ENCODE measurements at places on chromosomes 5 and 9. TPM values are rescaled to one million over a fixed set of nuclear protein-coding genes. Genes with fewer than 3 reads are reported as not detected.
A peak's percentile ranks its signal among the peaks of the same experiment; 100 is the strongest.

- peak; percentile 86 for DNase-seq
Observed at GRCh38 chr5:124806373-124807077, 60.1 kb upstream of the ZNF608 start.

GRCh38 chr5:90983148-90983547 lies 400.0 kb downstream of the ARRDC3 start:
- no peak for DNase-seq

DNA sequence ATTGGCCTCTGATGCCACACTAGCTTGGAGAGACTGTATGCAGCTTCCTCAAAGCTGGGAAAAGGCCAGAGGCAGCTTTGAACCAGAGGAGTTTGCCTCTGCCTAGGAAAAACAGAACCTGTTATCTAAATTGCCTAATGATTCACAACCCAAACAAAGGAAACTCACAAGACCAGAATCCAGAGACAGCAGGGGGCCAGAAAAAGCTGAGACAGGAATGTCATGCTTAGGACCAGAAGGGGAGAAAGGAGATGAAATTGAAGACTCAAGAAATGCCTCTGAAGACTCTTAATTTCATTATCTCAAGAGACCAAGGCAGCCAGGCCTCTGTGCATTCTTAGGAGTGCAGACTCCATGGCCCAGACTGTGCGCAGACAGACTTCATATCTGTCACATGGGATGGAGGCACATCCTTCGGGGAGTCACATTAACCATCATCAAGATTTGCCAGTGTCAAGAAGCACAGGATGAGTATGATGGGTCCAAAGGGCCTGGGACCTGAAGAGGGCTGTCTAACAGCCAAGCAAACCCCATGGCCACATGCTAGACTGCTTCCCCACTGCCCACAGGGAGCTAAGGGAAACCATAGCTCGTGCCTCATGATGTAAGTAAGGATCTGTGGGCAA lies 57.3 kb downstream of the ARSB start:
- no peak for DNase-seq

- no peak for DNase-seq
Observed at GRCh38 chr9:95316794-95317118, 753 bp downstream of the FANCC start.

GRCh38 chr5:142777850-142778249 lies 7.7 kb downstream of the ARHGAP26 start:
- no peak for DNase-seq

- DNase-seq = no peak
Observed at GRCh38 chr5:157540124-157540523, 35.5 kb downstream of the ADAM19 start.

DNA sequence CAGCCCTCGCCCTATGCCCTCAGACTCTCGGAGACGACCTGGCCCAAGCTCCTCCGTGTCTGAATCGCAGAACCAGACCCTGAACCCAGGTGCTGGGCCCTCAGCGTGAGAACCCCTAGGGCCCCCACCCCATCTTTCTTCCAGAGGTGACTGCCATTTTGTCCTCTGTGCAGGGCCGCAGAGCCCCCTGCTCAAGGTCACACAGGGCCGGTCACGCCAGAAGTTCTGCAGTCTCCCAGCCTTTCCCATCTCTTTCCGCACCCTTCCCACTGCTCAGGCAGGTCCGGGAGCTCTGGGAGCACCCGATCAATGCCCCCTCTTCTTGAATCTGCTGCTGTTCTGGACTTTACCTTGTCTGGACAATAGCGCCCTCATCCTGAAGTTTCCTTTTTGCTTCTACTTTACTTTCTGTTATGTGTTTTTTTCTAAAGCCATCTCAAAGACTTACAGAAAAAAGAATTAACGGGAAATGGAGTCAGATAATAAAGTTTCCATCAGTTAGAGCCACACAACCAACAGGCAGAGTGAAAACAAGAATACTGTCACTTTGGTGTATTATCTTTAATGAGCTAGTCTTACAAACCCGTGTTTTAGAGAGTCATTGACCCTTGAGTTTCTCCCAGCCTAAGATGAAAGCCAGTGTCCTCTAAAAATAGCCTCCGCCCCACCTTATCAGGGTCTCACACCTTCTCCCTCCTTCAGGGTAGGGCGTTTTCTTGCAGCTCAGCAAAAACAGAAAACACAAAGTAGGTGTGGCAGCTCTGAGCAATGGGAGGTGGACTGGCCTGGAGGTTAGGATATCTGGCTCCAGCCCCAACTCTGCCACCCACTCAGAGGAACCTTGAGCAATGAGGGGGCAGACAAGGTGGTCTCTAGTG lies 1.8 kb downstream of the TMOD1 start:
- no peak for DNase-seq

DNA sequence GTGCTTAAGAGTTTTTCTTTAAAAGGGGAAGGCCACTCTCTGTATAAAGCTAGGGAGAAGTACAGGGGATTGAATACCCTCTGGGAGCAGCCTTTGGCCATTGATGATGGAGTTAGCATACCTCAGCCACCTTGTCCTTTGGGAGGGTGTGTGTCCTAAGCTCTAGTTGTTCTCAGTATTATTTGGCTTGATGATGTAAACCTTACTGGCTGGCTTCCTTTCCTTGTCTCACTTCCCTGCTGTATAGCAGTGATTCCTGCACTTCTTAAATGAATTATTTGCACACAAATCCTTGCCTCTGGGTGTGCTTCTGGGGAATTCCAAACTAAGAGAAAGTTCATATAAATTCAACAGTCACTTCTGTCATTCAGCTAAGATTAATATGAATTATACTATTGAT lies 234.9 kb upstream of the RIOK2 start:
- DNase-seq = no peak

DNA sequence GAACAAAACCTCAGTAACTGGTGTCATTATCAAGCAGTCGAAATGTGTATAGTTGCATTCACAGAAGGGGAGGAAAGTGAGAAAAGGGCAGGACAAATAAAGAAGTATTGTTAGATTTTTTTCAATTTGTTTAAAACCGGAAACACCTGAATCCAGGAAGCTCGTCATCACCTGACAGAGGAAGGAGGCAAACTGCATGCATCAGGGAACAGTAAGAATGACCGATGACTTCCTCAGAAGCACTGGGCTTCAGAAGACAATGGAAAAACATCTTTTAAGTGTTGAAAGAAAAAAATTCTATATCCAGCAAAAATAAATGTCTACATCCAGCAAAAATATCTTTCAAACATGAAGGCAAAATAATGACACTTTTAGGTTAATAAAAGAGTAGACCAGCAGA lies 29.5 kb downstream of the PLEKHG4B start:
- no peak for DNase-seq

DNA sequence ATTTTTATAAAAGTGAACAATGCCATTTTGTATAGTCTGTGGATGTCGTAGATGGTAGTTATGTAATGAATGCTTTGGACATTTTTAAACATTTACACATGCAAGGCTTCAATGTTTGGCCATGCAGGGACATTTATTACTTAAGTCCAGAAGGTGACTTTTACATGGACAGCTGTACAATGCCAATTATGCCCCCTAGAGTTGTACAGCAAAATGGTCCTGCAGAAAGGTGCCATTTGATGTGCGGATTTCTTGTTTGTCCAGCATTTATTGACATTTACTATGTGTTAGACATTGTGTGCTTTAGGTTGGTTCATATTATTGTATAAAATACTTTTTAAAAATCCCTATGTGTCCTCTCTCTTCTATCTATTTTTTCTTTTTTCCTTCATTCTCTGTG lies 22.5 kb upstream of the COMMD10 start:
- no peak for DNase-seq

DNA sequence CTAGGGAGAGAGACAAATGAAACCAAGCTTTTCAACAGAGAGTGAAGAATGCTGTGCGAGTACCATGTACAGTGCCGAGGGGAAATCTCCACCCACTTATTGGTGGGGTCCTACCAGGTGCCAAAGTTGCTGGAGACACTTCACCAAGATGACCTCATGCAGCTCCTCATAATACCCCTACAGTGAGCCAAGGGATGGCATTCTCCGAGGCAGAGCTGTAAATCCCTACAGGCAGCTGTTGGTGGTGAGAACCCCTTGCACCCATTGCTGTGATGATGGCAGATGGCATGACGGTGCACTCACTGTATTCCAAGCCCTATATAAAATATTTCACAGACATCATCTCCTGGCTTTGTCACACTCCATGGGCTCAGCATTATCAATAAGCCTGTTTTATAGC lies 464.9 kb downstream of the SPOCK1 start:
- no peak for DNase-seq

DNA sequence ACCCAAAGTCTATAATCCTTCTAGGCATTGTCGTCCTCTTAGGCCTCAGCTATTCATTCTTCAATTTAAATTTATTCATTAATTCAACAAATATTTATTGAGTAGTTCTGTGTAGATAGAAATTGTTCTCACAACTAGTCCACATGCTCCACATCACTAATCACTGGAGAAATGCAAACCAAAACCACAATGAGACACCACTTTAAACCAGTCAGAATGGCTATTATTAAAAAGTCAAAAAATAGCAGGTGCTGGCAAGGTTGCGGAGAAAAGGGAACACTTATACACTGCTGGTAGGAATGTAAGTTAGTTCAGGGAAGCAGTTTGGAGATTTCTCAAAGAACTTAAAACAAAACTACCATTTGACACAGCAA lies 51.1 kb upstream of the TNFSF15 start:
- DNase-seq = no peak

- DNase-seq = no peak
Observed at GRCh38 chr5:14659821-14660607, 4.5 kb upstream of the OTULIN start.

DNA sequence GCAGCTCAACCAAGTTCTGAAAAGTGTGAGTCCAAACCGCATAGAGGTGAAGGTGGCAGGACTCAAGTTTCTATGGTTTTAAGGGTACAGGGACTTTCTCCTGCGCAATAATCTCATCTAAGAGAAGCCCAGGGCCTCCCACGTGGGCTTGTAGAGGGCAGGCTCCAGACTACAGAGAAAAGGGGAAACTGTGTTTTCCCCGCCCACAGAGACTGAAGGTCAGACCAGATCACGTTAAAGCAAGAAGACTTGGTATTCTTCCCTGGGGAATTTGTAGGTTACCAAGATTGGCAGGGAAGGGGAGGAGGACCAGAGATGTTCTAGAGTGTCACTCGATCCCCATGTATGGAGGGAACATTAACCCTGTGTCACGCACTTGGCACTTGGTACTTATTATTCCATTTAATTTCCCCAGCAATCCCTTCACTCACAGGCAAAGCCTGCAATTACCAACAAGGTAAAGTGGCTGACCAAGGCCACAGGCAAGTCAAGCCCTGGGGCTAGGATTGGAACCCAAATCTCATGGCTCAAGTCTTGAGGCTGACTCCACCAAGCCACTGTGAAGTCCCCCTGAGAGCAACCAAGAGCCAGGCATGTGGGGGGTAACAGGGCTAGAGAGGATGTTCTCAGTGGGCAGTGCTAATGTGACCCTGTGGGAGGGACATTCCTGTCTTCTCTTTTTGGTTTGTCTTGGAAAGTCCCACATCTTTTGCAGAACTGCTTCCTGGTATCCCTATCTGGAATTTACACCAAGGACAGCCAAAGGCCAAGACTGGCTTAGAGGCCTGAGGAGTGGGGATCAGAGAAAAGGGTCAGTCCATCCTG lies 18.3 kb upstream of the NEK6 start:
- no peak for DNase-seq

GRCh38 chr9:132169672-132170392 lies 8.0 kb downstream of the NTNG2 start:
- DNase-seq = no peak

DNA sequence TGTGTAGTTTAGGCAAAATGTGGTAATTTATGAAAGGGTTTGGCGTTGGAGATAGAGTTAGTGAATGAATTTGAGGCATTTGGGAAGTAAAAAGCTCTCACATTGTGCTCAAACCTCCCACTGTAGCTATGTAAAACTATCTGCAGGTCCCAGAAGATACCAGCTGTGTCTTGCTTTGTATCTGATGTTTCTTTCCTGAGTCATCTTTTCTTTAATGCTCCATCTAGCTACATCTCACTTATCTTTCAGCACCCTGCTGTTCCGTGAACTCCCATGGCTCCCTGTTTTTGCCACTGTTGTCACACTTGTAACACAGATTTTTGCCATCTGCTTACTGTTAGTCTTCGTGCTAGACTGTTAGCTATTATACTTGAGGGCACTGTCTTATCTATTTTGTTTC lies 253.1 kb downstream of the NPR3 start:
- no peak for DNase-seq

- no peak for DNase-seq
Observed at GRCh38 chr9:112955550-112955949, 56.4 kb downstream of the ZNF883 start.

- DNase-seq = no peak
Observed at GRCh38 chr5:129392681-129393080, 67.4 kb upstream of the ADAMTS19 start.

- DNase-seq = no peak
Observed at GRCh38 chr9:68685770-68686169, 19.3 kb upstream of the PIP5K1B start.

DNA sequence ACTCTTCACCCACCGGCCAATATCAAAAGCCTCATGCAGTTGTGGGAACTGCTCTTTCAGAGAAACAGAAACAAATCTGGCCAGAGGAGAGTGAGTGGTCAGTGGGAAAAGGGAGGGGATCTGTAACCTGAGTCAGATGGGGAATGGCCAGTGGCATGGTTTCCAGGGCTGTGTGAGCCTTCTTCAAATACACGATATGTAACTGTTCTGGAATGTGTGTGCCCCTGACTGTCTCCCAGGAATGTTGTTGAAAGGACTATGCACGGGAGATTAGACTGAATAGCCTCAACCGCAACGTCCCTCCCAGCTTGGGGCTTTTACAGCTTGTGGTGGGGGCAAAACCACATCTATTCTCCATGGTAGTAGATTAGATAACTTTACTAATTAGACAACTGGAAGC lies 60.8 kb downstream of the SH3TC2 start:
- DNase-seq = peak; percentile 4

DNA sequence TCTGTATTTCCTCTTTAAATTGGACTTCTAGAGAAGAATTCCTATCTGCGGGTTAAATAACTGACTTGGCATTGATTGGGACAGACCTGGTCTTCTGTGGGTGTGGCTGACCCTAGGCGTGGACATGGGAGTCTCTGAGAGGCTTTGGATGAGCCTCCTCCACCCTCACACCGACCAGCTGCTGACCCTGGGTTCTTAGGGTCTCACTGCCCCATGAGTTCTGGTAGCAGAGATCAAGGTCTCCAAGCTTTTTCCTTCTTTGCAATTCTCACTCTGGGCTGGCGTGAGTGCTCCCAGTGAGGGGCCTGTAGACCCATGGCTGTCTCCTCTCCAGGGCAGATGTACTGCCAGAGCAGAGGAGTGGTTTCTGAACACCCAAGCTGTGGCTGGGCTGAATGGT lies 41.6 kb upstream of the PITX1 start:
- no peak for DNase-seq

GRCh38 chr9:72874344-72874743 lies 78.5 kb downstream of the ALDH1A1 start:
- DNase-seq = no peak

GRCh38 chr9:15867988-15868387 lies 315.1 kb downstream of the CCDC171 start:
- no peak for DNase-seq

The PRDM9 gene
- 0.01 TPM for polyA plus RNA-seq

The MINAR2 gene
- polyA plus RNA-seq = not detected

The TLR4 gene
- 12.7 TPM for polyA plus RNA-seq

The IL17B gene
- polyA plus RNA-seq = 0.94 TPM

The CNTLN gene
- polyA plus RNA-seq = 14.4 TPM

The SPACA9 gene
- polyA plus RNA-seq = 8.7 TPM

The SLC6A3 gene
- polyA plus RNA-seq = 0.41 TPM

The SOWAHA gene
- 5.2 TPM for polyA plus RNA-seq

The CMYA5 gene
- 20.1 TPM for polyA plus RNA-seq

The GADD45G gene
- 3.7 TPM for polyA plus RNA-seq

The CAMK4 gene
- polyA plus RNA-seq = 5.7 TPM

The TRPM3 gene
- 14.8 TPM for polyA plus RNA-seq

The DEPDC1B gene
- polyA plus RNA-seq = 27.6 TPM

The IL33 gene
- polyA plus RNA-seq = 13.5 TPM

The MAMDC2 gene
- 8.0 TPM for polyA plus RNA-seq

The PCDHB15 gene
- polyA plus RNA-seq = 17.0 TPM

The GLRX gene
- polyA plus RNA-seq = 66.3 TPM

The SMC5 gene
- polyA plus RNA-seq = 48.4 TPM

All from right renal pelvis (tissue), 4 donors.